ENCODE measurements at places on chromosomes 13 and 19. TPM values are rescaled to one million over a fixed set of nuclear protein-coding genes. Genes with fewer than 3 reads are reported as not detected.

The B3GNT8 gene
- polyA plus RNA-seq: 4.9 TPM

The CDX2 gene
- not detected for polyA plus RNA-seq

The KLK12 gene
- polyA plus RNA-seq: not detected

The EBI3 gene
- polyA plus RNA-seq: 0.84 TPM

The CLDND2 gene
- polyA plus RNA-seq: 2.7 TPM

The KIR2DL4 gene
- polyA plus RNA-seq: not detected

The C19orf85 gene
- polyA plus RNA-seq: not detected

The GGN gene
- polyA plus RNA-seq: 0.88 TPM

The CALR3 gene
- not detected for polyA plus RNA-seq

The ZNF222 gene
- polyA plus RNA-seq: 10.3 TPM

The ZNF433 gene
- polyA plus RNA-seq: 24.8 TPM

The PTPRH gene
- 0.17 TPM for polyA plus RNA-seq

The RDH13 gene
- 24.0 TPM for polyA plus RNA-seq

The DCT gene
- polyA plus RNA-seq: 0.17 TPM

The RABAC1 gene
- polyA plus RNA-seq: 82.6 TPM

The ZBTB32 gene
- polyA plus RNA-seq: 0.30 TPM

The LILRA1 gene
- polyA plus RNA-seq: 0.53 TPM

The ATP4B gene
- 0.44 TPM for polyA plus RNA-seq

The ZNF726 gene
- polyA plus RNA-seq: 16.5 TPM

The TPTE2 gene
- 0.34 TPM for polyA plus RNA-seq

The KLK11 gene
- polyA plus RNA-seq: 0.14 TPM

The CBLC gene
- 7.4 TPM for polyA plus RNA-seq

The EHD2 gene
- polyA plus RNA-seq: 26.1 TPM

The MED29 gene
- 41.3 TPM for polyA plus RNA-seq
